ENCODE measurements at places on chromosomes 13 and 19.

GRCh38 chr13:111139873-111140561, 24.9 kb downstream of the ARHGEF7 start:
- no peak for DNase-seq

GRCh38 chr13:112441226-112441625, 65.1 kb downstream of the SPACA7 start:
- no peak for DNase-seq

- no peak for DNase-seq
These were observed 13.7 kb downstream of the MICU2 start for GRCh38 chr13:21590231-21590630.

- no peak for DNase-seq
These were observed 165.8 kb downstream of the KDM4B start for GRCh38 chr19:5134691-5135090.

GRCh38 chr19:2319551-2319950, 8.8 kb downstream of the LSM7 start:
- DNase-seq, result no peak
